ENCODE measurements at places on chromosomes 4 and X.

DNA sequence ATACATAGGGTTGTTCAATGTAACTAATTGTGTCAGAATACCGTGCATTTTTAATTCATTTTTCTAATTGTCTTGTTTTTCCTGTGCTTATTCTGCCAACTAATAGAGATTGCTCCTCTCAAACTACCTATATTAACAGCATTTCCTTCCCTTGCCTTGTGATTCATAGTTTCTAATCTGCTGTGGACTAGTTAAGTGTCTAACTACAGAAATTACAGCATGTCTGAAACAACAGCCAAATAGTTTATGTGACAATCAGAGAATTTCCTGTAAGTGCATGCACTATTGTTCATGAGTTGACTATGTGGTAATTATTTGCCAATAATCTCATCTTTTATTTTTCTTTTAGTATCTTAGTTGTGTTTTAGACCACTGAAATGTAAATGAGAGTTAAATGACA, 4.1 kb upstream of the SEC24B start:
- no peak for DNase-seq

DNA sequence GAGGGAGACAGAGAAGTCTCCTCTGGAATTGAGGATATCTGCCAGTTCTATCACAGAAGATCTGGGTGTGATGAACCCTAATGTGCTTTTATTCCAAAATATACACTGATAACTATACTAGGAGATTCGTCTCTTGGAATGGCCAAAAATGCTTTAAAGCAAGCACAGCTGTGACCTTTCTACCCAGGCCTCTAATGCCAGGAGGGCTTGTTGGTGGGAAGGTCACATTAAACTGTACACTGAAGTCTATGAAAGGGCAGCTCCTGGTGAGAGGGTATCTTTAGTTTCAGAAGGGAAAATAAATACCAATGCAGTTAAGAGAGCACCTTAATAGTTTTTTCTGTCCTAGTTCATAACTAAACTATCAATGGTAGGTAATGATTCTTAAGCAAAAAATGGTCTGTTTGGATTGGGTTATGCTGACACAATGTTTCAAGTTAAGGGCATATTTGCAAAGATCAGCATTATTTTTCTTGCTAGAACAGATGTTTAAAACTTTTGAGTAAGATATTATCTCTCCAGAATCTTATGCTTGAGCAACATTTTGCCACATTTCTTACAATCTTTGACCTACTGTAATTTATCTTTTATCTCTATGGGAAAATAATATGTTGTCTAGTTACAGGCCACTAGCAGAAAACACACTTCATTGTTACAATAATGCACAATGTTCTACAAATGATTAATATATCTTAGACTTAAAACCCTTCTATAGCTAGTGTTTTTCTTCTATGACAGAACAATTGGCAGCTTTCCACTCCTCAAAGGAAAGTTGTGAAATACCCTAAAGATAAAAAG, 59.6 kb downstream of the SEC24D start:
- DNase-seq: no peak

GRCh38 chrX:18076434-18076833, 144.3 kb downstream of the BEND2 start:
- DNase-seq: no peak

GRCh38 chr4:148812101-148812500, 369.9 kb upstream of the NR3C2 start:
- no peak for DNase-seq

GRCh38 chr4:105895583-105896460, 551 bp downstream of the NPNT start:
- no peak for DNase-seq

DNA sequence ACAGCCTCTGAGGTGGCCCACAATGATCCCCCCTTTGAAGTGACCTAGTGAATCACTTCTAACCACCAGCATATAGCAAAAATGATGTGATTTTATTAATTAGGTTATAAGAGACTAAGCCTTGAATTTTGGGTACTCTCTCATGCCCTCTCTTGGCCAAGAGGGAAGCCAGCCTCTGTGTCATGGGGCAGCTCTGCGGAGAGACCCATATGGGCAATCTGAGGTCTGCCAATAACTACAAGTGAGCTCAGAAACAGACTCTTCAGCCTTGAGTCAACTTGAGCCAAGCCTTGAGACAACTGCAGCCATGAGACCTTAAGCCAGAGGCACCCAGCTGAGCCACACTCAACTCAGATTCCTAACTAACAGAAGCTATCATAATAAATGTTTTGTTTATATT, 45.7 kb downstream of the MANBA start:
- DNase-seq: no peak

DNA sequence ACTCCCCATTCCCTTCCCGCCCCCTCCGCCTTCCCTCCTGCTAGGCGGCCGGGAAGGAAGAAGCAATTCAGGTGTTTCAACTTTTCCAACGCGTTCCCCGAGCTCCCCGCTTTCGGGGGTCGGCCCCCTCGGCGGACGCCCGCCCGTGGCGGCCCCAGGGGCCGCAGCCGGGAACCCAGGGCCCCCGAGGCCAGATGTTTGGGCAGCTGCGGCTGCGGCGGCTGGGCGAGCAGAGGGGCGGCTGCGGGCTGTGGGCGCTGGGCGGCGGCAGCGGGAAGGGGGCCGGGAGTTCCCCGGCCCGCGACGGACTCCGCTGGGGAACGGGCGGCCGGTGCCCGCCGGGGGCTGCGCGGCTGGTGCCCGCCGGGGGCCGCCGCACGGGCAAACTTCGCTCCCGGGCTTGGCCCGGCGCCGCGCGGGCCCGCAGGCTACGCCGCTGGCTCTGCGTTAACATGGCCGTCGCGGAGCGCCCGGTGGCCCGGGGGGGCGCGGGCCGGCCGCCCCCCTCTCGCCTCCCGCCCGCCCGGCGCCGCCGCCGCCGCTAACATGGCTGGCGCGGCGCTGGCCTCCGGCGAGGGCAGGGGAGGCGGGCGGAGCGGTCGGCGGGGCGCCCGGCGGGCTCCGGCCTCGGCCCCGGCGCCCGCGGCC, 510 bp downstream of the HMGB3 start:
- DNase-seq: no peak
